ENCODE measurements at places on chromosomes 4 and X. TPM values are rescaled to one million over a fixed set of nuclear protein-coding genes. Genes with fewer than 3 reads are reported as not detected.

The AFM gene
- not detected for polyA plus RNA-seq

The KLHL34 gene
- not detected for polyA plus RNA-seq

GRCh38 chrX:33831211-33831610, 300.9 kb downstream of the FAM47A start:
- DNase-seq = no peak

- no peak for DNase-seq
Observed at GRCh38 chrX:121455890-121456289, 408.5 kb downstream of the GLUD2 start.

DNA sequence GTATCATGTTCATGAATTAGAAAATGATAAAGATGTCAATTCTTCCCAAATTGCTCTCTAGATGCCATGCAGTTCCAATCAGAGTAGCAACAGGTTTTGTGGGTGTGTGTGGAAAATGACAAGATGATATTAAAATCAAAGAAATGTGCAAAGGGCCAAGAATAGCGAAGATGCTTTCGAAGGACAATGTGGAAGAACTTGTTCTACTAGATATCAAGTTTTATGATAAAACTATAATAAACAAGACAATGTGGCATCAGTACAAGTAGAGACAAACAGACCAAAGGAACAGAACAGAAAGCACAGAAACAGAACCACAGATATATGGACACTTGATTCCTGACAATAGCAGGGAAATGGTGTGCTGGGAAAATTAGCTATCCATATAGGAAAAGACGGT, 9.0 kb downstream of the TAB3 start:
- DNase-seq = no peak

GRCh38 chrX:65647801-65648200, 19.7 kb upstream of the MSN start:
- no peak for DNase-seq

DNA sequence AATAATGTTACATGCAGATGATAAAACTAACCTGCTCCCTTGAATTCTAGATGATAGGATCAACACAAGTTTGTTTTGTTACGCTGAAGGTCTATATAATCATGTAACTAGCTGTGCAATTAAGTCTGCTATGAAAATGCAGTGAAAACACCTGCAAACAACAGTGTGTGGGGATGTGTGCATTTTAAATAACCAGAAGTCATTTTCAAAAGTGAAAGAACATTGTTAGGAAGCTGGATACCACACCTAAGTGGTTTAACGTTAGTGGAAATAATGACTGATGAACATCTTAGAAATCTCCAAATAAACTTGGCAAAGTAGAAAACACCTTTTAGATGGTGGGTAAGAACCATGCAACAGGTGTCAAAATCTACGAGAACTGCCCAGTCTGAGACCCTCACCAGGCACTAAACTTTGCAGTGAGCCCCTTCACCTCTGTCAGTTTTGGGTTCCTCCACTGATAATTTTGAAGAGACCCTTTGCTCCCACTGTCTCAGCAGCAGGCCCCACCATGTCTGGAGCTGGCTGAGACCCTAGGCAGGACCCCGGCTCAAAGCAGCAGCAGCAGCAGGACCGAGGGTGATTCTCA, 36.6 kb downstream of the CHST7 start:
- DNase-seq = no peak

DNA sequence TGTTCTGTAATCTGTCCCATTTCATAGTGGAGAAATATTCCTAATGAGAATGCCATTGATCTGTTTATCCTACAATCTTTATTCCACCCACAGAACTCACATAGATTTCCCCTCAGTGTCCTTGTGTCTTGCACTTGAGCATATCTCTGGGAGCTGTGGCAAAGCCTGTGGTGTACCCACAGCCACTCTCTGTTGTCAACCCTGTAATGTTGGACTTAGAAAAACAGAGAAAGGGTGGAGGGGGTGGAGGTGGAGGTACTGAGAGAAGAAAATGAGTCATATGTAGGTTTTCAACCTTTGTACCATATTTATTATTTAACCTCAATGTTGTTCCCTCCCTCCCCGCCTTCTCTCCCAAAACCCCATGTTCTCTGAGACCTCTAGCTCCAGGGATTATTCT, 46.9 kb upstream of the TLL1 start:
- no peak for DNase-seq

DNA sequence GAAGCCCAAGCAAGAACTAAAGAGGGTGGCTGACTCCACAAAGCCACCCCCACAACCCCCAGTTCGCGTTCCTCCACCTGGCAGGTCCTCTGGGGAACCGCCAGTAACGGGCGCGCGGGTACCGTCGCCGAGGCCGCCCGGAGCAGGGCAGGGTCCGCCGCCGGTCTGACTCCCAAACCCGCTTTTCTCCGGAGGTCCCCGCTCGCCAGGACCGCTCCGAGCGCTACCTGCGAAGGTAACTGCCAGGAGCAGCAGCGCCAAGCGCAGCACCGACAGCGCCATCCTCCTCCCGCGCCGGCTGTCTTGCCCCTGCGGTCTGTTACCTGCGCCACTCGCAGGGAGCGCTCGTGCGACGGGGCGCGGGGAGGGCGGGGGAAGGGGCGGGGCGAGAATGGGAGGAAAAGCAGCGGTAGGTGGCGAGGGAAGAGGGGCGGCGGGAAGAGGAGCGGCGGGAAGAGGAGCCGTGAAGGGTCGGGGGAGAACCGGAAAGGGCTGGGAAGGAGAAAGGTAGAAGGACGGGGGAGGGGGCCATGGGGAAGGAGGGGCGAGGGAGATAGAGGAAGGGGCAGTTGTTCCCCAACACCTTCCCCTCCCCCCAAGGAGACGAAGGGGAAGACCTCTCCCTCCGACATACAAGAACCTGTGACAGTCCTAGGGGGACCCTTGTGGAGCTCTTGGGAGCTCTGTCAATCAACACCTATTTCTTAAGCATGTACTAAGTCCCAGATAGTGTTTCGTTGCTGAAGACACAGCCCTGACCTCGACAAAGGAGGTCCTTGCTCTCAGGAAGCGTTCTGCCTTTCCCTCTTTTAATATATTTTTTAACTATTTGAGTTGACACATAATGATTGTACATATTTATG, at the start of gene SPINK2:
TSS of gene SPINK2 (minus strand) at position 321 of the 863 bp plus-strand sequence. CDS start at position 282, 39 bp downstream.
- DNase-seq = peak; percentile 61

DNA sequence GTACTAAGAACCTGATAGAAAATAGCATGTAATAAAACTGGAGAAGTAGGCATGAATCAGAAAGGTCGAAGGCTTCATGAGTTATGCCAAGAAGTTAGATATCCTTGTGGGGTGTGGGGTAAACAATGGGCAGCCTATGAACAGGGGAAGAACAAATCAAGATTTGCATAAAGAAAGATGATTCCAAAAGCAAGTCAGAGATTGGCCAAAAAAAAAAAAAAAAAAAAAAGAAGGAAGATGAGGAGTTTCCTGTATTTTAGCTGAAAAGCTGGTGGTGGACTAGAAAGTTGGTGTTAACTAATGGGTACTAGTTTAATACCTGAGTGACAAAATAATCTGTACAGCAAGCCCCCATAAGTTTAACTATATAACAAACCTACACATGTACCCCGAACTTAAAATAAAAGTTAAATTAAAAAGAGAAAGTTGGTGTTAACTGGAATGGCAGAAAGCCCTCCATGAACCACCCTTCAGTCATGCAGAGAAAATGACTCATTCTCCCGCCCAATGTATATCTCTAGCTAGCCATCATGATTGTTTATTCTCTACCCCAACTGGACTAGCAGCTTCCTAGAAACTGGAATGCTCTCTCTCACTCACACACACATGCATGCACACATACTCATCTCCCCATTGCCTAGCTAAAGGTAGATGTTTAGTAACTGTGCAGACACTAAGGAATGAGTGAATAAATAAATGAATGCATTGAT, 41.7 kb downstream of the ATP11C start:
- DNase-seq = peak; percentile 18
